RWPE1 (cell line): ENCODE measurements at places on chromosomes 6 and 20.

- no peak for DNase-seq
Measured at GRCh38 chr6:6997263-6998193, 110.2 kb upstream of the RREB1 start.

DNA sequence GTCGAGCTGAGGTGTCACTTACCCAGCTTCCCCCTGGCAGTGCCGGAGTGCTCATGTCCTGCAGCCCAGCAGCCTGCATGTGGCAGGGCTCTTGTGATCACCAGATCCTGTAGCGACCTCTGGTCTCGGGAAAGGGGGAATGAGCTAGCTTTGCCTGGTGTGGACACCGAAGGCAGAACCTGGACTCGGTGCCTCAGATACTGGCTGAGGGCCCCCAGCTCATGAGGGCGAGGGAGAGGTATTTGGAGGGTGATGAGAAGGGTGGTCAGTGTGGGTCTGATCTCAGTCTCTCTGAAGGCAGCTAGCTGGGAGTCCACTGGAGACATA is 26.3 kb downstream of the SUN5 start:
- DNase-seq = no peak

DNA sequence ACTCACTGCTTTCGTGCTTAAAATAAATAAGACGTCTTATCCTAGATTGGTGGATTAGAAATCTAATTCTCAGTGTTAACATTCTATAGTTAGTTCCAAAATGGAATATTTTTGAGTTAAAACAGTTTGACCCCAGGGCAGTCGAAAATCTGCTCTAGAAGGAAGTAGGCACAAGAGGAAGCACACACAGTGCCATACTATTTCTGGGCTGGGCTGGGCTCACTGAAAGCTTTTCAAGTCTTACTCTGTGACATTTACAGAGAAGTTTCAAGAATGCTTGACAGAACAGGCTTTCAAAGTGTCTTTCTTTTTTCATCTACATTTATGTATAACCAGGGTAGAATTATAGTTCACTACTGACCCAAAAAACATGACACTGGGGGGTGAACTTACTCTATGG is 209.8 kb downstream of the SOD2 start:
- no peak for DNase-seq

DNA sequence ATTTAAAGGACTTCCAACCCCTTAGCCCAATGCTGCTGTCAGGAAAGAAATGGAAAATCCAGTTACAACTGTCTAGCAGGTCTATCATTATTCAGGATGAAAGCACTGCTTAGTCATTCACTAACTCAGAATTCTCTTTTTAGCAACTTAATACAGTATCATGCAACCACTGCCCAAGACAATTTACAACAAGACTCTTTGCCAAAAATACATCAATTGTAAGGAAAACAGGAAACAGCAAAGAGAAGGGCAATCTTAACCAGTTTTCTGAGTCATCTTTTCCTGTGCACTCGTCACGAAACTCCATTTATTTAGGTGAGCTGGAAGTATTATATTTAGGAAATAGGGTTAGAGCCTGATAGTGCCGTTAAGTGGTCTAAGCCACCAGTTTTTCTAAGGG is 1197.7 kb upstream of the CITED2 start:
- DNase-seq = peak; percentile 31

DNA sequence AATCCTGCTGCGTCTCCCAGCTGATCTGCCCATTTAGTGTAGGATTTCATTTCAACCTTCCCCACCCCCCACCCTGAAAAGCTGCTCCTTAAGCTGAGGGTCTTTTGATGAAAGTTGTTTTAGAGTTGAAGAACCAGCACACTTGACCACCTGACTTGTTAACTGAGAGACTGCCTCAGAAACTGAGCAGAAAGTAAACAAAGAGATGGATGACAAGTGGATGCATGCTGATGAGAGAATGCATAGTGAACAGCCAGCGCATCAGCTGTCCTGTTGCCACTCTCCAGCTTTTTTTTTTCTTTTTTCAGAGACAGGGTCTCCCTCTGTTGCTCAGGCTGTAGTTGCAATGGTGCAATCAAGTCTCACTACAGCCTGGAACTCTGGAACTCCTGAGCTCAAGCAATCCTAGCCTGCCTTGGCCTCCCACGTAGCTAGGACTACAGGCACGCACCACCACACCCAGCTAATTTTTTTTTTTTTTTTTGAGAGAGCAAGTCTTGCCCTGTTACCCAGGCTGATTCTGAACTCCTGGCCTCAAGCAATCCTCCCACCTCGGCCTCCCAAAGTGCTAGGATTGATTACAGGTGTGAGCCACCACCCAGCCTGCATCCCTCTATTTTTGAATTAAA is 9.5 kb downstream of the RPL10A start:
- DNase-seq = no peak

DNA sequence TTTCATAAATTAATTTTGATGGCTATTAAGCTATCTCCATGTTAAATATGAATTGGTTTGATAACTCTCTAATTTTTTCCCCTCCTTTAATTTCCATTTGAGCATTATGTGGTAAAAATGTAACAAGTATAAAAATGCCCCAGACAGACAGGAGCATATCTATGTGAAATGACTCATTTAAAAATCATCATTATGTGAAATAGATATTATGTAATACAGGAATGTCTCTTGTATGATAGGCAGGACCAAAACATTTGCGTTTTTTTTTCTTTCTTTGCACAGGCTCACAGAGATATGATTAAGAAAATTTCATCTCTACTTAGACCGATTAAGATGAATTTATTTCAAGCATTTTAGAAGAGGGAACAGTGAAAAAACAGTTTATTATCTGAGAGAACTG is 95.8 kb downstream of the AKAP7 start:
- DNase-seq = peak; percentile 62

- no peak for DNase-seq
Measured at GRCh38 chr20:4476903-4477500, 244.7 kb upstream of the PRND start.

- DNase-seq = no peak
Measured at GRCh38 chr6:124200661-124201060, 397.0 kb downstream of the NKAIN2 start.

GRCh38 chr6:134317471-134318131 is at the start of gene SGK1:
SGK1 (minus strand) TSS chr6:134318112; CDS start chr6:134317460, 652 bp downstream.
- DNase-seq = peak; percentile 20

DNA sequence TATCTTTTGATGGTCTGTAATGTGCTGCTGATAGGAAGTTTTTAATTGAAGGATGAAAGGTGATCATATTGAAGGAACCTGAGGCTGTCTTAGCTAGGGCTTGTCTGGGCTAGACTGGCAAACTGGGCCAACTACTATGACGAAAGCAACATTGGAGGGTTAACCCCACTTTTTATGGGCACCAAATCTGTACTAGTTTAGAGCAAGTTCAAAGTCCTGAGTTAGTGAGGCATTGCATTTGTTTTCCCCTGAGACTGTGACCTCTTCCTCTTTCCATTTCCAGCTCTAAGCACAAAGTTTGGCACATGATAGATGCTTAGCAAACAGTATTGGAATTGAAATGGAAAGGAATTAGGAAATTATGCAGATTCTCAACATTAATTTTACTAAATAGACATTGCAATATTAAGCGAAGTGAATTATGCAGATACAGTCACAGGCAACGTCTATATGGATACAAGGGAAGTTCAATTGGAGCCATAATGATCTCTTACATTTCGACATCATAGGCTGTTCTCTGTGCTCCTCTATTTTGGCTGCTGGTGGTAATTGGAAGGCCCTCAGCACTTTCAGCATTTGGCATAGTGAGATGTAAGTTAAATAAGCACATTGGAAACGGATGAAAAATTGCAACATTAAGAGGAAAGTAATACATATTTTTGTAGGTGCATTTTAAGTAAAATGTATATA is 22.2 kb downstream of the CEP57L1 start:
- DNase-seq = no peak
